ENCODE measurements at places on chromosomes 2 and 18.

GRCh38 chr2:67776276-67776675 lies 286.5 kb downstream of the C1D start:
- DNase-seq: no peak

- no peak for DNase-seq
Measured at GRCh38 chr2:3627500-3628100, 30.4 kb upstream of the ALLC start.

DNA sequence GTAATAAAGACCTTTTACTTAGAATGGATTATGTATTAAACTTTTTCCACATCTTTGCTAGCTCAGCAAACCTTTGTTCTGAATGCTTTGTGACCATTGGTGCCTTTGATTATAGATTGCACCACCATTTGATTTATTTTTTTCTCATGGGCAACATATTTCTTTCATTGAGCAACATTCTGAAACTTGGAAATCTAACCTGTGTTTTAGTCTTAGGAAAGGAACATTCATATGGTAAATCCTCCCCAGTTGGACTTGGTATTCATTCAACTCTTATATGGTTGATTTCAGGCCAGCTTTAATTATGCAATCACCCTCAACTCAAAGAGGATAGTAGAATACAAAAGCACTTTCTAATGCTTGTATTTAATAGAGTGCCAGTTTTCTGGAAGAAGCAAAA lies 1077.9 kb upstream of the ZEB2 start:
- no peak for DNase-seq

GRCh38 chr18:46291149-46291548 lies 187.0 kb downstream of the HAUS1 start:
- no peak for DNase-seq

- DNase-seq: no peak
Measured at GRCh38 chr2:225164401-225165050, 122.3 kb upstream of the DOCK10 start.

DNA sequence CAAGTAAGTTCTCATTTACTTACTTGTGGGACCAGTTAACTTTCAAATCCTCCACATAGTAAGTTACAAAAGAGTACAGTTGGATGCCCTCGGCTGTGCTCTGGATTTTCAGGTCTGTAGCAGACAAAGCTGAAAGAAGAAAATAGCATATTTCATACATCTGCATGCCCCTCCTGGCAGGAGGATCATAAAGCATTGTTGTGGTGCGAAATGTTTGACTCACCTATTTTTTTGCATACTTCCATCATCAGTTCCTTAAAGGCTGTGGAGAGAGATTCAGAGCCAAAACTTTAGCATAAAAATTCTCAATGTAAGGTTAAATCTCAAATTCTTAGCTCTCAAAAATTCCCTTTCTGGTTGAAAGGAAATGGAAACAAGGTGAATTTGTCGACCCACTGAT lies 70.8 kb upstream of the LPIN2 start:
- DNase-seq: no peak

DNA sequence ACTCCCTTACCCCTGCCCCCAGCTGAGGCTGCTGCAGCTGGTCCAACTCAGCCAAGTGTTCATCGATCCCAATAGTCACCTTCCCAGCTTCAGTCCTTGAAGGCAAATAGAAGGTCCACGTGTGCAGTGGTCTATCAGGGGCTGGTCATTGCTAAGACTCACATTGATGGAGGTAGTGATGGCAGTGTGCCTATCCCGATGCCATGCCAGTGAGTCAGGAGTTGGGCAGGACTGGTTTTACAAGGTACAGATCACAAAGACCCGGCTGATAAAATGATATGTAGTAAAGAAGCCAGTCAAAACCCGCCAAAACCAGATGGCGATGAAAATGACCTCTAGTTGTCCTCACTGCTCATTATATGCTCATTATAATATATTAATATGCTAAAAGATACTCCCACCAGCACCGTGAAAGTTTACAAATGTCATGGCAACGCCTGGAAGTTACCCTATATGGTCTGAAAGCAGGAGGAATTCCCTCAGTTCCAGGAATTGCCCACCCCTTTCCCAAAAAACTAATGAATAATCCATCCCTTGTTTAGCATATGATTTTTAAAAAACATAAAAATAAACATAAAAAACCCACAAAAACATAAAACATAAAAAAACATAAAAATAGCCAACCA lies 2.9 kb upstream of the C2orf80 start:
- no peak for DNase-seq

- no peak for DNase-seq
Measured at GRCh38 chr2:147365622-147366021, 479.2 kb upstream of the ACVR2A start.

GRCh38 chr2:132671151-132671835 lies 1.3 kb upstream of the LYPD1 start:
- no peak for DNase-seq

DNA sequence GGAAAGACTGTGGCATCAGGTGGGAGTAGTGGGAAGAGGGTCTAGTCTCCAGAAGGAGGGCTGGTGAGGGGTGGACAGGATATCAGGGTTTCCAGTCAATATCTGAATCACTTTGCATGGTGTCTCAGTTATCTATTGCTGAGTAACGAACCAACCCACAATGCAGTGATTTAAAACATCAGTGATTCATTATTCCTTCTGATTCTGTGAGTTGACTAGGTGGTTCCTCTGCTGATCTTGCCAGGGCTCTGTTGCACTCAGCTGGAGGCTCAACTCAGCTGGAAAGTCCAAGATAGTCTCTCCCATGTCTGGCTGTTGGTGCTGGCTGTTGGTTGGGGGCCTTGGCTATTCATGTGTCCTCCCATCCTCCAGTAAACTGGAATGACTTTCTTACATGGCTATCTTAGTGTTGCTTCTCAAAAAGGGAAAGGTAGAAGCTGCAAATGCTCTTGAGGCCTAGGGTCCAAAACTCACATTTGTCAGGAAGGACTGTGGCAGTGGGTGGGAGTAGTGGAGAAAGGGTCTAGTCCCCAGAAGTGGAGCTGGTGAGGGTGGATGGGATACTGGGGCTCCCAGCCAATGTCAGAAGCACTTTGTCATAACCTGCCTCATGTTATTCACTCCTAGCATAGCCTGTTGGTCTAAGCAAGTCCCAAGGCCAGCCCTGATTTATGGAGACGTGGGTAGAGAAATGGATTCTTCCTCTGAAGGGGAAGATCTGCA lies 13.9 kb downstream of the IL1F10 start:
- DNase-seq: no peak

DNA sequence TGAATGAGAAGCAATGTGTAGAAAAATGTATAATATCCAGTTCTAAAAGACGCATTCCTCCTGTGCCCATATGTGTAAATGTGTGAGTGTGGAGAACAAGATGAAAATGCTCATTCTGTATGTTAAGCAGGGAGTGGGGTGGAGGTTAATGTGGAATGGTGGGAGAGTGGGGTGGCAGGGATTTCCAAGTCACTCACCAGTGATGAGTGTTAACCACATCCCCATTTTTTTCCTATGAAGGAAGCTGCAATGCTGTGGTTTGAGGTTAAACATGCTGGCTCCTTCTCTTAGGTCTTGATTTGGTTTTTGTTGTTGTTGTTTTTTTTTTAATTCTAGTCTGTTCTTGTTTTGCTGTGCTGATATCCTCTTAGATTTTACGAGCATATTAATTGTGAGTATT lies 169.4 kb downstream of the NEDD4L start:
- DNase-seq: no peak

DNA sequence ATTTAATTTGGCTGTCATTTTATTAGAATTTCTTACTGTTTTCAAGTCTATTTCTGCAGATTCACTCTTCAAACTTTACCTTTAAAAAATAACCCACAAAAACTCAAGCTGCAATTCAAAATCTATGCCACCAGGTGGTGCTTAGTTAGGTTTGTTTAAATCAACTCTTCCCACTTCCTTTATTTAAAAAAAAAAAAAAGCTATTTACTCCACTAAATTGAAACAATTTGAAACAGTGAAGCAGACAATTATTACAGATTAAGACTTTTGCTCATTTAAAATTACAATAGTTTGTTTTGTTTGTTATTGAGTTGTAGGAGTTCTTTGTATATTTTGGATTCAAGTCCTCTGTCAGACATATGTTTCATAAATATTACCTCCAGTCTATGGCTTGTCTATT lies 300.0 kb downstream of the PDE11A start:
- no peak for DNase-seq

DNA sequence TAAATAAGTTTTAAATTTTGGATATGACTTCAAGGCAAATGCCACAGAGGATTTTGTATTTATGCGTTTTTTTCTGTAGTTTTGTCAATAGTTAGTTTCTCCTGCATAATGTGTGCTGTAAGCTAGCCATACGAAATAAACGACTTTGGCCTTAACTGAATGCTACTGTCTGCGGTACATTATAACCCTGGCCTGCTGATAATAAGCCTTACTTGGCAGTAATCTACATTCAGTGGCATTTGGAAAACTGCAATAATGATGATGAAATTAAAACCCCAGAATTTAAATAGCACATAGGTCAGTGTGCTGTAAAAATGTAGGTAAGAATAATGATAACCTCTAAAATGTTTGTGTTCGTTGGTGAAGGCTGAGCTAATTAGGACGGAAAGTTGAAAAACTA lies 88.8 kb downstream of the LRP1B start:
- DNase-seq: no peak

- no peak for DNase-seq
Measured at GRCh38 chr2:196520605-196521004, 118.9 kb upstream of the CCDC150 start.

- DNase-seq: no peak
Measured at GRCh38 chr2:20356042-20356441, 5.4 kb upstream of the PUM2 start.

GRCh38 chr2:232533944-232534710 lies 5.4 kb upstream of the CHRNG start:
- no peak for DNase-seq

DNA sequence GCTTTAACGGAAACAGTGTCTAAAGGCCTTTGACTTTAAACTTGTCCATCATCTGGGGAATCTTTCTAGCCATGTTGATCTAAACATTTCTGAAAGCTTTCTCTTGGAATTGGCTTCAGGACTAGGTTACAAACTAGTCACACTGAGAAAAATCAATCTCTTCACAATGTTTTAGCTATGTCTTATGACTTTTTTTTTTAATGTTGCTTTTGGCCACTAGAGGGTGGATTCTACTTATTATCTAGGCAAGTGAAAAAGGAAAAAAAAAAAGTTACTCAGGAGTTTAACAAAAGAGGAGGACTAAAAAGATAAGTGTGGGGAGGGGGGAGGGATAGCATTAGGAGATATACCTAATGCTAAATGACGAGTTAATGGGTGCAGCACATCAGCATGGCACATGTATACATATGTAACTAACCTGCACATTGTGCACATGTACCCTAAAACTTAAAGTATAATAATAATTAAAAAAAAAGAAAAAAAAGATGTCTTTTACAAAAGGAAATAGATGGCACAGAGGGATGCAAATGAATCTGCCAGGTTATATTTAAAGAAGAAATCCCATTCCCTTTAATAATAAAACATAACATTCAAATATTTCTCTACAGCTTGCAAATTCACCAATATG lies 160.4 kb upstream of the PID1 start:
- DNase-seq: no peak

GRCh38 chr2:20582600-20583221 lies 68.2 kb downstream of the HS1BP3 start:
- DNase-seq: no peak

Measured in activated T-cell treated with anti-CD3 and anti-CD28 coated beads, Interleukin-2, amount 50 U/mL, for 72 hours (primary cell).